ENCODE measurements at places on chromosomes 5 and 9.

DNA sequence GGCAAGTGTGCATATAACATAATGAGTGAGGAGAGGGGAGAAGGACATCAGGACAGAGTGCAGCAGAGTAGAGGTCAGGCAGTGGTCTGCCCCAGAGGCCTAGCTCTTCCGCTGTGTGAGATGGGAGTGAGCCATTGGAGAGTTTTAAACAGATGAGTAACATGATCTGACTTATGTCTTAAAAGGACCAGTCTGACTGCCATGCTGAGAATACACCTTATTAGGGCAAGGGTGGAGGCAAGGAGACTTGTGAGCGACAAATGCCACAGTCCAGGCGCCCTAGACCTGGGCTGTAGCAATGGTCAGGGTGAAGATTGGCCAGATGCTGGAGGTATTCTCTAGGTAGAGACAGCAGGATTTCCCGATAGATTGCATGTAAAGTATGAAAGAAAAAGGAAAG lies 83.1 kb downstream of the WWC1 start:
- DNase-seq: no peak

DNA sequence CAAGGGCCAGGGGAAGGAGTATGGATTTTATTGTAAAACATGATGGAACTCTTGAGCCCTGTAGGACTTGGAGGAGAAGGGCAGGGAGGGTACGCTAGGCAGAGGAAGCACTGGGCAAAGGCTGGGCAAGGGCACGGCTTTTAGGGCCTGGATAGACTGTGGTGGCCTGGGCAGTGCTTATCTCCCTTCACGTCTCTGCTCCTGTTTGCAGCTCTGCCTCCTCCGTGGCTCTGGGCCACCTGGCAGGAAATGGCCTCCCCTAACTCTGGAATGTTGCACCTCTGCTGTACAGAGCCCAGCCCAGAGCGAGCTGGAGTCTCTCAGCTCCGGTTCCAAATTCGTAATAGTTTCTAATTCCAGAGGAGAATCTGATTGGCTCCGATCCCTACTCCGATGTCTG lies 12.2 kb upstream of the STC2 start:
- no peak for DNase-seq

GRCh38 chr5:178673801-178674295 lies 47.0 kb upstream of the CLK4 start:
- no peak for DNase-seq

DNA sequence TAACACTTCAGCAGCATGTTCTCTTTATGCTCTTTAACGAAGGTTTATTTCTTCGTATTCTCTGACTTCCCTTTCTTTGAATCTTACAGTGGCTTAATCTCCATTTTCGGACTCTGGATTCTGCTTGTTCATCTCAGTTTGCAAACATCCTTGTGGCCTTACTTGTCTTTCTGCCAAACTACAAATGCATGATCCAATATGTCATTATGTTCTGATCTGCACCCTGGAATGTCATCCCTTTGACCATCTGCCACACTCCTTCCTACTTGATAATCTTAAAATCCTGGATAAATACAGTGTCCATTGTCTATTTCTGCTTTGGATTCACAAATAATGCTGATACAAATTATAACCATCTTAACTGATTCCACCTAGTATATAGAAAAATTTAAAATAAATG lies 499.2 kb downstream of the CDH18 start:
- DNase-seq: no peak

- DNase-seq: no peak
These were observed 97.8 kb upstream of the RUFY1 start for GRCh38 chr5:179452356-179453230.

- no peak for DNase-seq
These were observed 89.8 kb downstream of the CACNA1B start for GRCh38 chr9:137967280-137967953.

DNA sequence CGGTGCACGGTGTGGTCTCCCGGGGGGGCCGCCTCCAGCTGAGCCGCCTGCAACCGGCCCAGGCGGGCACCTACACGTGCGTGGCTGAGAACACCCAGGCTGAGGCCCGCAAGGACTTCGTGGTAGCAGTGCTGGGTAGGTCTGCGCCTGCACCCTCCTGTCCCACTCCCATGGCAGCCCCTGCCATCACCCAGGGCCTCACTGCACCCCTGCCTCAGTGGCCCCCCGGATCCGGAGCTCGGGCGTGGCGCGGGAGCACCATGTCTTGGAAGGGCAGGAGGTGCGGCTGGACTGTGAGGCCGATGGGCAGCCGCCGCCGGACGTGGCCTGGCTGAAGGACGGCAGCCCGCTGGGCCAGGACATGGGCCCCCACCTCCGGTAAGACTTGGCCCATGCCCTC lies 53.8 kb upstream of the ASS1 start:
- no peak for DNase-seq

DNA sequence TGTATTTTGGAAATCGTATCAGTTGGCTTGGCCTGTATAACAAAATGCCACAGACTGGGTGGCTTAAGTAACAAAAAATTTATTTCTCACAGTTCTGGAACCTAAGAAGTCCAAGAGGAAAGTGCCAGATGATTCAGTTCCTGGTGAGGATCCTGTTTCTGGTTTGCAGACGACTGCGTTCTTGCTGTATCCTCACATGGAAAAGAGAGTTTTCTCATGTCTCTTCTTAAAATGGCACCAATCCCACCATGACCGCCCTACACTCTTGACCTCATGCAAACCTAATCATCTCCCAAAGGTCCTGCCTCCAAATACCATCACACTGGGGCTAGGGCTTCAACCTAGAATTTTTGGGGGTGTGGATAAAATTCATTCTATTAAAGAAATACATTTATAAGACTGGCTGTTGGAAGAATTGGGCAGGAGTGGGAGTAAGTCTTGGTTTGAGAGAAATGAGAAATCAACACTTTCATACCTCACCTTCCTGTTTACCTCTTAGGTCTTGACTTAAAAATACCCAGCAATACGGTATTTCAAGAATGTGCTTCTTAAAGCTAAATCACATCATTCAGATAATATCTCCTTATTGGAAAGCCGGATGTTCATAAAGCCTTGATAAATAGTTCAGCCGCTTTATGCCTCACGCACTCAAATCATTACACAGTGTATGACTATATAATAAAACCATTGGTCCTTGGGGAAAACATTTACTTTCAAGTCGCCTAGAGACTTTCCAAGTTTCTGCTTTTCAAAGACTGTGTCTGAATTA lies 28.7 kb downstream of the PTTG1 start:
- no peak for DNase-seq

DNA sequence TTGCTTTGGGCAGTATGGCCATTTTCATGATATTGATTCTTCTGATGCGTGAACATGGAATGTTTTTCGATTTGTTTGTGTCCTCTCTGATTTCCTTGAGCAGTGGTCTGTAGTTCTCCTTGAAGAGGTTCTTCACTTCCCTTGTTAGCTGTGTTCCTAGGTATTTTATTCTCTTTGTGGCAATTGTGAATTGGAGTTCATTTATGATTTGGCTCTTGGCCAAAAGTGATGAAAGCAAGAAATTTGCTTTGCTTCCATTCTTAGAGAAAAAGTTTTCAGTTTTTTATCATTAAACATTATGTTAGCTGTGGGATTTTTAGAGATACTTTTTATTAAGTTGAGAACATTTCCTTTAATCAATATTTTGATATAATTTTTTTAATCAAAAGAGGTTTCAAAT lies 203.5 kb downstream of the TAF11L14 start:
- no peak for DNase-seq

Data from GM20000 (cell line).